ENCODE measurements at places on chromosomes 12 and 14. TPM values are rescaled to one million over a fixed set of nuclear protein-coding genes. Genes with fewer than 3 reads are reported as not detected.

DNA sequence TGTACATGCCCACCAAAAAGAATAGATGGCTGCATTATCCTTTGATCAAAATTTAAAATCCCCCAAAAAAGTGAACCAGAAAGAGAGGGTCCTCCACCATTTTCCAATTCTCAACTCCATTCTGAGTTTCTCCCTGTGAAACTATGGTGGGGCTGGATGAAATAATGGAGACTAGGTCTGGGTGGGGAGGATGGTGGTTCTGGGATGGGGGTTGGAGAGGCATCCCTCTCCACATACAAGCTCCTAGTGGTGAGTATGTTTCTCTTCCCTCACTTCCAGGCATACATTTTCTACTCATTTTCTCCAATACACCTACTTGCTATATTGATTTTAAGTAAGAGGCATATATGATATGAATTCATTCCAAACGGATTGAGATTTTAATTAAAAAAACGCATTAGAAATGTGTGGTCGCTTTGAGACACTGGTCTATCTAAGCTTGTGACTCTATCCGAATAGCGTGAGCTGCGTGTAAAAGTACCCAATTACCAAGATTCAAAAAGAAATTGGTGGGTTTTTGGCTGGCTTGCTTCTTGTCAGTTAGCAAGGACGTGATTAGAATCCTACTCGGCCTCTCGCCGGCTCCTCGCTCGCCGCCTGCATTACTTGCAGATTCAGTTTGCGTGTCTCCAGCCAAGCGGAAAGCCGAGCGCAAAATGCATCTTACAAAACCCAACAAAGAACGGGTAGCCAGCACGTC, 3.4 kb downstream of the ASCL1 start:
- no peak for DNase-seq

Gene KLHDC1
- 1.1 TPM for total RNA-seq

Gene ZDHHC22
- not detected for total RNA-seq

DNA sequence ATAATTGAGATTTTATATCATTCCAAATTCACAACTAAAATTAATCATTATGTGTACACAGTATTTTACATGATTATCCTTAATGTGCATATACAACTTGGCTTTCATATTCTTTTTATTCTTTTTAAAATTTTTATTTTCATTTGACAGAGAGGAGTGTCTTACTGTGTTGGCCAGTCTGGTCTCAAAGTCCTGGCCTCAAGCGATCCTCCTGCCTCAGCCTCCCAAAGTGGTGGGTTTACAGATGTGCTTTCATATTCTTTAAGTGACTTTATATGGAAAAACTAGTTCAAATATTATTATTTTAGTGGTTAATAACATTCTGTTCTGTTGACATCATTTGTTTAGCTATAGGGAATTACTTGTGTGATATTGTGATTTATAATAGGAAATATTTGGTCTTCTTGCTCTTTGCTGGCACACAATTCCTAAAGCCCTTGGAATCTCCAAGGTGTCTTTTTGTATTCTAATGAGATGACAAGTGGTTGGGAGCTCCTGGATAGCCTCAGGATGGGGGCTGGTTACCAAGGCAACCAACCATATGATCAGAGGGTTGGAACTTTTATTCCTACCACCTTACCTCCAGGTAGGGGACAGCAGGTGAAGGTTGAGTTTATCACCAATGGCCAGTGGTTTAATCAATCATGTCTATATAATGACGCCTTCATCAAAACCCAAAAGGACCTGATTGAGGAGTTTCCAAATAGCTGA, 16.0 kb upstream of the ZNF410 start:
- DNase-seq = no peak

- no peak for DNase-seq
Observed at GRCh38 chr12:1213618-1214205, 222.7 kb downstream of the ERC1 start.

Measured in right lobe of liver (tissue), 6 donors.